Adrenal gland (tissue), 19 donors: ENCODE measurements at places on chromosomes 7 and 10. TPM values are rescaled to one million over a fixed set of nuclear protein-coding genes. Genes with fewer than 3 reads are reported as not detected.

- no peaks in the 10 kb centered on the region for H3K27me3 ChIP-seq
- H3K27ac ChIP-seq, result no peak overlapping the region
- peak; percentile 51 for DNase-seq
- no peaks in the 10 kb centered on the region for H3K36me3 ChIP-seq
Observed at GRCh38 chr7:1812509-1813393, 142.7 kb downstream of the ELFN1 start.

Gene ACSM6
- total RNA-seq, result not detected

GRCh38 chr7:44201813-44202212 is 1.0 kb downstream of the YKT6 start:
- no peaks in the 10 kb centered on the region for H3K36me3 ChIP-seq
- H3K27ac ChIP-seq, result no peak overlapping the region
- no peak for DNase-seq

Gene PAPSS2
- total RNA-seq, result 252 TPM

DNA sequence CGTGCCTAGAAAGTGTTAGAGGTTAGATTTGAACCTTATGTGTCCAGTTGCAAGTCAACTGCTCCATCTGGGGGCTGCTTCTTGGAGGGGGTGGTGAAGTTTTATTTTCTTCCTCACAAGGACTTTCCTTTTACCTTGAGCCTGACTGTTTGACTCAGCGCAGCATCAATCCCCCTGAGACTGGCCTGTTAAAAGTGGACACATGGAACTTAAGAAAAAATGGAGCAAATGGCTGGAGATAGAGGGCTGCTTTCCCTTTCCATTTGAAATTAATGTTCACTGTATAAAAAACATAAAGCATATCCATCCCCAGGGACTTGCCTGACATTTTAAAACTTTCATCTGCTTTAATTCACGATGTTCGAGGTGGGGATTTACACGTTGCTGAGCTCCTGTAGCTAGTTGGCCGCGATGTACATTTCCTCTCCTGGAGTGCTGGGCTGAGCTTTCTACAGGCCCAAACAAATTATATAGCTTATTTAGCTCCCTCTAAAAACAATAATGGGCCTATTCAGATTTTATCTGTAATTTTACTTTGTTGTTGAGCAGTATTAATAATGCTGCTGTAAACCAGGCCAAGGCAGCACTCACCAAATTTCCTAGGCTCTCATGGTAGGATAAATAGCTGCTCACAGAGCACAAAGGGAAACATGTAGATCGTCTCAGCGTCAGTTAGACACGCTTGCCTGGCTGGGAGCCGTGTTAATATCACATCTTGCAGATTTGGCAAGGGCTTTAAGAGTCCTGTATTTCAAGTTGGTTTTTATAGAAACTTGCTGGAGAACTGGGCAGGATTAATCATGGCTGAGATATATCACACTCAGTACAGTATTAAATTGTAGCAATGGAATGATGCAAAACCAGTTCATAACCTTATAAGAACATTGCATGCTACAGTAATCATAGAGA is 251.5 kb downstream of the LRMDA start:
- no peak overlapping the region for H3K27ac ChIP-seq
- no peaks in the 10 kb centered on the region for H3K36me3 ChIP-seq
- H3K4me3 ChIP-seq, result no peak overlapping the region
- no peaks in the 10 kb centered on the region for H3K4me1 ChIP-seq
- H3K27me3 ChIP-seq, result no peaks in the 10 kb centered on the region

DNA sequence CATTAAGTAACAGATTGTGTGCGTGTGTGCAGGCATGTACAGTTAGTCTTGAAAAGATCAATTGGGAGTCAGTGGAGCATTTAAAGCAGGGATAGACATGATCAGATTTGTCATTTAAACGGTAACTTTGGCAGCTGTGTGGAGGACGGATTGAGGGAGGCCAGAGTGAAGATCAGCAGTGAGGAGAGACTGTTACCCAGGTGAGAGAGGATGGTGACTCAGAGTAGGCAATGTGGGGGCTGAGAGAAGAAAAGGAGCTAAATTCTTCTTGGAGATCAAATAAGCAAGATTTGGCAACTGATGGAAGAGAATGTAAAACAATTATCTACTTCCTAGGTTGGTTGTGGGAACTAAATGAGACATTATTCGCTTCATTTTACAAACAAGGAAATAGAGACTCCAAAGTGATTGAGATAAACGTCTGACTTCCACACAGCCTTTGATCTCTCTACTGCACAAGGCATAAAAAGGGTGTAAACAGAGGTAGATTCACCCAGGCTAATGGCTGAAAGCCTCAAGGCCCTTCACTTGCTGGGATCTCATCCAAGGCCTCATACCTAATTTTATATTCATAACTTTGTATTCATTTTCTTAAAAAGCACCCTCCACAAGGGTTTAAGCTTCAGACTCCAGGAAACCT is 665.1 kb upstream of the GALNT17 start:
- H3K27me3 ChIP-seq, result no peaks in the 10 kb centered on the region
- H3K27ac ChIP-seq, result no peak overlapping the region
- no peaks in the 10 kb centered on the region for H3K4me1 ChIP-seq
- DNase-seq, result no peak

Gene LEP
- not detected for total RNA-seq

DNA sequence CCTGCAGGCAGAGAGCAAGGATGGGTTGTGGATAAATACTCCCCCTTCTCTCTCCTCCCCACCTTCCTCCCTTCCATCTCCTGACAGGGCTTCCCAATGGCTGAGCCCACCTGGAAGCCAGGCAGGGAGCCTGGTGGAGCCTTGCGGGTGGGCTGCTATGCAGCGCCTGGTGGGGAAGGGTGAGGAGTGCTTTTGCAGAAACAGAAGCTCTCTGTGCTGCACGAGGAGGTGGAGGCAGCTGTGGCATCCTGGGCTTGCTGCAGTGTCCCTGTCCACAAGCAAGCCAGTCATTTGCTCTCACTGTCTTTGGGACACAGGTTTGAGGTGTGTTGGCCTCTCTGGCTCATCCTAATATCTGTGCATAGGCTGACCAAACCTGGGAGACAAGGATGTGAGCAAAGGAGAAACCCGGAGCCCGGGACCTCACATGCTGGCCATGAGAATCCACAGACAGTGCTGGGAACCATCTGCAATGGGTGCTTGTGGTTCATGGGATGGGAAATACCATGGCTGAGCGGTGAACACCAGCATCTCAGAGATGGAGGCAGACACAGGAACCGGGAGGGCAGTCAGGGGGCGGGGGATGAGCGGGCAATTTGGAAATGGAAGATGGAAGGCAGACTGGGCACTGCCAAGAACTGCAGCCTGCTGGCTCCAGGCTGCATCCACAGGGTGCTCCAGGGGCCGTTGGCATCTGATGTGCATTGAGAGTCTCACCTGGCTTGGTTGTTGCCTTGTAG is 364.2 kb downstream of the GLRX3 start:
- no peak for DNase-seq
- H3K4me3 ChIP-seq, result no peak overlapping the region
- no peaks in the 10 kb centered on the region for H3K27me3 ChIP-seq
- no peaks in the 10 kb centered on the region for H3K36me3 ChIP-seq

- no peak overlapping the region for H3K4me3 ChIP-seq
- H3K36me3 ChIP-seq, result no peaks in the 10 kb centered on the region
- no peak for DNase-seq
- no peaks in the 10 kb centered on the region for H3K4me1 ChIP-seq
- no peaks in the 10 kb centered on the region for H3K27me3 ChIP-seq
Observed at GRCh38 chr7:91031757-91032156, 232.5 kb upstream of the FZD1 start.

Gene SGCE
- 158 TPM for total RNA-seq

- no peaks in the 10 kb centered on the region for H3K36me3 ChIP-seq
- no peak for DNase-seq
- H3K4me3 ChIP-seq, result no peak overlapping the region
- no peaks in the 10 kb centered on the region for H3K4me1 ChIP-seq
- H3K27me3 ChIP-seq, result no peaks in the 10 kb centered on the region
- H3K27ac ChIP-seq, result no peak overlapping the region
Observed at GRCh38 chr7:157963526-157963925, 624.1 kb downstream of the PTPRN2 start.

DNA sequence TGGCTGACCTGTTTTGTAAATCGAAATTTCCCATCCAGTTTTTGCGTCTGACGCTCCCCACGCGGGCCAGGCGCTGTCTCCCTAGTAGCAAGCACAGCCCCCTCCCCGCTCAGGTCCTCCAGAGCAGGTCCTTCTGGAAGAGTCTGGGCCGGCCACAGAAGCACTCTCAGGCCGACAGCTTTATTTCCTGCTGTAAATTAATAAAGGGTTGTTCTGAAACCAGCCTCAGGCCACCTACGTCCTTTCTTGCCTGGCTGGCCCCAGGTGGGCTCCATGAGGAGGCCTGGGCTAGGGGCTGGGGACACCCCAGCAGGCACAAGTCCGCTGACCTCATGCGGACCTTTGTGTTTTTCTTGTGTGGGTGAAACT is 35.2 kb downstream of the CAMK2B start:
- no peaks in the 10 kb centered on the region for H3K36me3 ChIP-seq
- H3K4me1 ChIP-seq, result no peaks in the 10 kb centered on the region
- DNase-seq, result peak; percentile 8
- H3K27ac ChIP-seq, result peak overlapping the region; percentile 70
- no peak overlapping the region for H3K4me3 ChIP-seq
- peaks cover 5% of the 10 kb centered on the region for H3K27me3 ChIP-seq

- no peaks in the 10 kb centered on the region for H3K27me3 ChIP-seq
- no peaks in the 10 kb centered on the region for H3K36me3 ChIP-seq
- H3K4me3 ChIP-seq, result no peak overlapping the region
- no peak overlapping the region for H3K27ac ChIP-seq
- peaks cover 14% of the 10 kb centered on the region for H3K4me1 ChIP-seq
- no peak for DNase-seq
Observed at GRCh38 chr7:1651031-1651446, 19.0 kb upstream of the ELFN1 start.

Gene TMEM225B
- total RNA-seq, result 1.4 TPM

- H3K27me3 ChIP-seq, result no peaks in the 10 kb centered on the region
- H3K36me3 ChIP-seq, result no peaks in the 10 kb centered on the region
- H3K4me3 ChIP-seq, result no peak overlapping the region
- H3K4me1 ChIP-seq, result no peaks in the 10 kb centered on the region
- H3K27ac ChIP-seq, result no peak overlapping the region
Observed at GRCh38 chr10:15739254-15739970, 19.7 kb upstream of the ITGA8 start.

DNA sequence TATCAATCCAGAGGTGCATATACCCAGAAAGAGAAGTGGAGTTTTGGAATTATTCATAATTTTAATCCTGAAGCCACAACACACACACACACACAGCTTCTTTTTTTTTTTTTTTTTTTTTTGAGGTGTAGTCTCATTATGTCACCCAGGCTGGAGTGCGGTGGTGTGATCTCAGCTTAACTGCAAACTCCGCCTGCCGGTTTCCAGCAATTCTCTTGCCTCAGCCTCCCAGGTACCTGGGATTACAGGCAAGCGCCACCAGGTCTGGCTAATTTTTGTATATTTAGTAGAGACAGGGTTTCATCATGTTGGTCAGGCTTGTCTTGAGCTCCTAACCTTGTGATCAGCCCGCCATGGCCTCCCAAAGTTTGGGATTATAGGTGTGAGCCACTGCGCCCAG is 35.4 kb downstream of the TET1 start:
- DNase-seq, result no peak
- H3K27me3 ChIP-seq, result no peaks in the 10 kb centered on the region
- H3K27ac ChIP-seq, result no peak overlapping the region
- no peaks in the 10 kb centered on the region for H3K36me3 ChIP-seq
- peaks cover 10% of the 10 kb centered on the region for H3K4me1 ChIP-seq
- no peak overlapping the region for H3K4me3 ChIP-seq

DNA sequence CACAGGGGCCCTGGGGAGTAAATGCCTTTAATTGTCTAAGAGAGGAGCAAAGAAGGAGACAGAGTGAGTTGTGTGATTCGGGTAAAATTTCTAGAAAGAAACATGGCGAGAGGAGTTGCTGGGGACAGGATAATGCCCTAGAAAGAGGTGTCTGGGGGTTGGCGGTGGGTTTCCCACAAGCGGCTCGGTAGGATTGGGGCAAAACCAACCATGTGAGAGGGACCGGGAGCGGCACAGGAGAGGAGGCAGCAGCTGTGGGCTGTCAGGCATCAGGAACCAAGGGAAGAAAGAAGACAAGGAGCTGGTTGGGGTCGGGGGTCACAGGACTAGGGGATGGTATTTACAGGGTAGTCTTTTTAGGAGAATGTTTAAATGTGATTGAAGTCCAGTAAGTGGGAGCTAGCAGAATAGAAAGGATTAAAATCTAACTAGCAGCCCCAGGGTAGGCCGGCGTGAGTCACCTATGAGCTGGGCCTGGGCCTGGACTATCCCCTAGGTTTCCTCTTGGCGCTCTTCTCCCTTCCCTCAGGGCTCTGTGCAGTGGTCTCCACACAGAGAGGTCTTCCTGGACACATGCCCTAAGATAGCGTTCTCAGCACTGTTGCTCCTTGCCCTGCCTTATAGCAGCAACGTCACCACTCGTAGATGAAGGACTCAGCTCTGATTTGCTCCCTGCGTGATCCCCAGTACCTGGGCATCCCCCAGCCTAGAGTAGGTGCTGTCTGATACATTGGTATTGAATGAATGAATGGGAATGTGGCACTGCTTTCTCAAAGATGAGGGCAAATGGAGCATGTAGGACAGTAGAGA is 32.6 kb downstream of the IKZF1 start:
- no peak overlapping the region for H3K27ac ChIP-seq
- H3K27me3 ChIP-seq, result no peaks in the 10 kb centered on the region
- H3K4me1 ChIP-seq, result no peaks in the 10 kb centered on the region
- H3K4me3 ChIP-seq, result no peak overlapping the region
- H3K36me3 ChIP-seq, result no peaks in the 10 kb centered on the region

DNA sequence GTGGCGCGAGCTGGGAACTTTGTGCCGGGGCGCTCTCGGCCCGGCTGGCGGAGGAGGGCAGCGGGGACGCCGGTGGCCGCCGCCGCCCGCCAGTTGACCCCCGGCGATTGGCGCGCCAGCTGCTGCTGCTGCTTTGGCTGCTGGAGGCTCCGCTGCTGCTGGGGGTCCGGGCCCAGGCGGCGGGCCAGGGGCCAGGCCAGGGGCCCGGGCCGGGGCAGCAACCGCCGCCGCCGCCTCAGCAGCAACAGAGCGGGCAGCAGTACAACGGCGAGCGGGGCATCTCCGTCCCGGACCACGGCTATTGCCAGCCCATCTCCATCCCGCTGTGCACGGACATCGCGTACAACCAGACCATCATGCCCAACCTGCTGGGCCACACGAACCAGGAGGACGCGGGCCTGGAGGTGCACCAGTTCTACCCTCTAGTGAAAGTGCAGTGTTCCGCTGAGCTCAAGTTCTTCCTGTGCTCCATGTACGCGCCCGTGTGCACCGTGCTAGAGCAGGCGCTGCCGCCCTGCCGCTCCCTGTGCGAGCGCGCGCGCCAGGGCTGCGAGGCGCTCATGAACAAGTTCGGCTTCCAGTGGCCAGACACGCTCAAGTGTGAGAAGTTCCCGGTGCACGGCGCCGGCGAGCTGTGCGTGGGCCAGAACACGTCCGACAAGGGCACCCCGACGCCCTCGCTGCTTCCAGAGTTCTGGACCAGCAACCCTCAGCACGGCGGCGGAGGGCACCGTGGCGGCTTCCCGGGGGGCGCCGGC is 870 bp downstream of the FZD1 start:
- H3K4me3 ChIP-seq, result peak overlapping the region; percentile 63
- H3K36me3 ChIP-seq, result no peaks in the 10 kb centered on the region
- H3K27ac ChIP-seq, result peak overlapping the region; percentile 89
- H3K4me1 ChIP-seq, result peaks cover 5% of the 10 kb centered on the region

GRCh38 chr10:125102246-125102645 is 58.1 kb downstream of the CTBP2 start:
- H3K4me1 ChIP-seq, result no peaks in the 10 kb centered on the region
- H3K36me3 ChIP-seq, result no peaks in the 10 kb centered on the region
- peak overlapping the region; percentile 38 for H3K27ac ChIP-seq
- no peak overlapping the region for H3K4me3 ChIP-seq
- no peak for DNase-seq
